ENCODE measurements at places on chromosomes 11 and 22. TPM values are rescaled to one million over a fixed set of nuclear protein-coding genes. Genes with fewer than 3 reads are reported as not detected.

GRCh38 chr11:45650166-45651095 is 15.0 kb downstream of the CHST1 start:
- DNase-seq = peak; percentile 1
- no peak overlapping the region for H3K27ac ChIP-seq
- no peaks in the 10 kb centered on the region for H3K36me3 ChIP-seq

DNA sequence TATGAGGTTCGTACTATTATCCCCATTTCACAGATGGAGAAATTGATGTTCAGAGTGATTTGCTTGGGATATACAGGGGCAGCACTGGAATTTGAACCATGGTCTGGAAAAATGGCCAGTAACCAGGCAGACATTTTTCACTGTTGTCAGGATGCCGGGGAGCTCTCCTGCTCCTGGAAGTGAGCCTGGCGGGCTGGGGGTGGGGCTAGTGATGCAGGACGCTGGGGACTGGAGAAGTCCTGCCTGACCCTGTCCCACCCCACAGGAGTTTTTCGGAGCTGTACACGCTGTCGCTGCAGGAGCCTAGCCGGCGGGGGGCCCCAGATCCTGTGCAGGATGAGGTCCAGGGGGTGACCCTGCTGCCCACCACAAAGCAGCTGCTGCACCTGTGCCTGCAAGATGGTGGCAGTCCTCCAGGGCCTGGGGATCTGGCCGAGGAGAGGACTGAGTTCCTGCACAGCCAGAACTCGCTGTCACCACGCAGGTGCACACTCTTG is 11.1 kb downstream of the SIPA1 start:
- DNase-seq = no peak
- no peak overlapping the region for H3K27ac ChIP-seq
- H3K27me3 ChIP-seq = peaks cover 25% of the 10 kb centered on the region
- no peaks in the 10 kb centered on the region for H3K36me3 ChIP-seq
- no peak overlapping the region for H3K4me3 ChIP-seq
- H3K4me1 ChIP-seq = peaks cover 11% of the 10 kb centered on the region

DNA sequence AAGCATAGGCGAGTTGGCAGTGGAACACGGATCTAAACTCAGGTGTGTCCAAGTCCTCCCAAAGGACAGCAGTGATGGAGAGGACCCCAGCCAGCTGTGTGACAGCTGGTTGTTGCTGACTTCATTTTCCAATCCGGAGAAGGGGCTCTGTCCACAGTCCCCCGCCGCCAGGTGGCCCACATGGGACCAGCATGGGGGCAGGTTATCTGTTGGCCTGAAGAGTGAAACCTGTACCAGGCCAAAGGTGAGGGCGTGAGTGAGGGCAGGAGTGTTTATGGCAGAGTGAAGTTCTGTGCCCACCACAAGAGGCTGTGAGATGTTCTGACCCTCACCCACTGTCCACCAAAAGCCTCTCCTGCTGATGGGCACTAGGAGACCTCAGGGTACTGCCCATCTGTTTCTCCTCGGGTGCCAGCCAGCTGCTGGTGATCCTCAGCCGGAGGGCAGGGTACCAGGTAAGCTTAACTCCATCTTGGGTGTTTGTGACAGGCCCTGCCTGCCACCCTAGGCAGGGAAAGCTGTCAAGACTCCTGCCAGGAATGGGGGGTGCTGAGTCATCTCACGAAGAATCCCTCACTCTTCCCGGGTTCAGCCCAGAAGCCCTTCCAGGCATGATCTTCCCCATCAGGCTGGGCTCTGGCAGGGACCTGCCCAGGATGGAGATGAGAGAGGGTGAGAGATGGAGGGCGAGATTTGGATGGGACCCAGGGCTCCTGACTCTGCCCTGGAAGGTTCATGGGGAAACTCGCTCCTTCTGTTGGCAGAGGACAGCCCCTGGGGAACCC is 15.5 kb upstream of the TAB1 start:
- no peaks in the 10 kb centered on the region for H3K36me3 ChIP-seq
- no peak overlapping the region for H3K27ac ChIP-seq
- peaks cover 9% of the 10 kb centered on the region for H3K27me3 ChIP-seq
- no peaks in the 10 kb centered on the region for H3K4me1 ChIP-seq
- DNase-seq = no peak

The OR51B4 gene
- total RNA-seq = not detected

The CBLIF gene
- total RNA-seq = not detected

The FADS1 gene
- total RNA-seq = 184 TPM

GRCh38 chr22:35894937-35895708 is 133.5 kb downstream of the RBFOX2 start:
- DNase-seq = peak; percentile 17
- no peaks in the 10 kb centered on the region for H3K27me3 ChIP-seq
- H3K36me3 ChIP-seq = no peaks in the 10 kb centered on the region
- H3K4me1 ChIP-seq = peaks cover 24% of the 10 kb centered on the region
- no peak overlapping the region for H3K27ac ChIP-seq

The TMA7B gene
- total RNA-seq = not detected

DNA sequence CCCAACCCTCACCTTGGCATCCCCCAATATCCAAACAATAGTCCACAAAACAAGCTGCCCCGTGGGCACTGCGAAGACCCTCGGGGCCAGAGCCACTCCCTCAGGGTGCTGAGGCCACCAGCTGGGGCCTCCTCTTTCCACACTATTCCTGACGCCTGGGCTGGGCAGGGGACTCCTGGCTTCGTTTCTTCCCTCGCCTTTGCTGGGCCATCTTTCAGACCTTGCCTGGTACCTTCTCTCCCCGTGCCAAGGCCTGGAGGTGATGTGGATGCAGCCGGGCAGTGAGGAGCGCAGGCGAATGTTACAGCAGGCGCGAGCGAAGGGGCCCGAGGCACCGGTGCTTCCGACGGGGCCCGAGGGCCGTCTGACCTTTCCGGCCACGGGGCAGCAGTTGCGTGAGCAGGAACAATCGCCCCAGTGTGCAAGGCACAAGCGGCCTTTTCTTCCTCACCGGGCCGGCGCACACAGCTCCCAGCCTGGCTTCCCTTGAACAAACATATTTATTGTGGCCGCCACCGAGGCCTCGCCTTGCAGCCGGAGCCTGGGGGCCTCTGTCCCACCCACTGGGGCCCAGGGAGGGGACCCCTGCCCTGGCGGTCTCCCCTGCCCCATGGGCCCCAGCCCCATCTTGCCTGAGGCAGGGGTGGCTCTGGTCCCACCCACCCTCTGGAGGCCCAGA is 32.6 kb upstream of the KCNQ1OT1 start:
- no peaks in the 10 kb centered on the region for H3K4me1 ChIP-seq
- no peak overlapping the region for H3K4me3 ChIP-seq
- DNase-seq = no peak
- H3K27ac ChIP-seq = no peak overlapping the region
- no peaks in the 10 kb centered on the region for H3K36me3 ChIP-seq

DNA sequence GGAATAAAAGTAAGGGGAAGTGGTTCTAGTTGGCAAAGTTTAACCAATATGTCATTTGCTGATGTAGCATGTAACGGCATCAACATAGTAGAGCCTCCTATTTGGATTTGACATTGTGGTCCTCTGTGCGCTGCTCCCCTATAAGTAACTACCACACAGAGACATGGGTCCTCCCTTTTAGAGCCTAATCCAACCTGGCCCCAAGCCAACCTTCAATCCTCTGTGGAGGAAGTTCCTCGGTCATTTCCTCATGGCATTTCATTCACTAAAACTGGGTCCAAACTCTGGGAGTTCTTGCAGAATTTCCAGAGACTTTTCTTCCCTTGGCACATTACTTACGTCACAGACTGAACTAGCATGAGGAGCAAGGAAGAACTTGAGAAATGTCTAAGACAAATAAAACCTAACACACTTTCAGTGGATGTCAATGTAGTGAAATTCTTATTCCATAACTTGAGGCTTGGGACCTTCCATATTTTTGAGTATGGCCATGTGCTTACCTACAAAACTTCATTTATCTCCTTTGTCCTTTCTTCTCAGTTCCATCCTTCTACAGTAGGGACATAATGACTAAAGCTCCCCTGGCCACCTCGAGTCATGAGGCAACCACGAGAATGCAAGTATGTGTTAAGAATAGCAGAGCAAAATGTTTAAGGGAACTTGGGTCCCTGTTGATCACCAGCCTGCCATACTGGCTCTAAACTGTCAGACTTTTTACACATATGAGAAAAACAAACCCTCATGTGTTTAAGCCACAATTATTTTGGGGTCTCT is 34.7 kb downstream of the MMP20 start:
- H3K27ac ChIP-seq = no peak overlapping the region
- H3K27me3 ChIP-seq = no peaks in the 10 kb centered on the region
- no peak overlapping the region for H3K4me3 ChIP-seq

GRCh38 chr11:21364866-21365624 is 695.7 kb downstream of the NELL1 start:
- H3K27ac ChIP-seq = no peak overlapping the region
- DNase-seq = no peak
- H3K4me1 ChIP-seq = no peaks in the 10 kb centered on the region
- H3K27me3 ChIP-seq = no peaks in the 10 kb centered on the region
- no peak overlapping the region for H3K4me3 ChIP-seq

DNA sequence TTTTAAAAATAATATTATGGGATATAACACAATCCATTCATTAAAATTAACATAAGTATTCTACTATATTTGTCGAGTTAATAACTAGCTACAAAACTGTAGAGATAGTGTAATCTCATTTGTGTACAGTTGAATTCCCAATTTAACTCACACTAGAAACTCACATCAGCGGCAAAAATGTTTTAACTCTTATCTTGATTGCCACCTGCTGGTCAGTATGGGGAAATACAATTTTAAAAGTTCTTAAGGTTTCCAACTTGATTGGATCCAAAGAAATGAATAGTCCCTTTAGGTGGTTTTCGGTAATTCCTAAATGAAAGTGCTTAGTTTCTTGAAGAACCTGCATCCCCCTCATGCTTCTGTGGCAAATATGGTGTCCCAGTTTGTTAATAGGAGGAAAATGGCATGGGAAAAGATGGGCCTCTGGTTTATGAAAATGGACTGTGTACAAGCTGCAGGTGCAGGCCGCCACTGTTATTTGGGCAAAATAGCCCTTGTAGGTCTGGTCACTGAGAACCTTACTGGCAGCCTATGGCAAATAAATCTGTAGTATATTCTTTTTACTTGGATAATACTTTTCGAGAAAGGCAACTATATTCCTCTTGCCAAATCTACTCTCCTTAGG is 33.7 kb upstream of the SLC17A6 start:
- no peak overlapping the region for H3K4me3 ChIP-seq
- H3K27me3 ChIP-seq = peaks cover 4% of the 10 kb centered on the region
- no peaks in the 10 kb centered on the region for H3K36me3 ChIP-seq
- H3K27ac ChIP-seq = no peak overlapping the region
- no peaks in the 10 kb centered on the region for H3K4me1 ChIP-seq

The GRK3 gene
- 21.4 TPM for total RNA-seq

The TIGD3 gene
- 4.3 TPM for total RNA-seq

GRCh38 chr11:63838150-63838677 is 696 bp upstream of the MARK2 start:
- DNase-seq = no peak
- peak overlapping the region; percentile 31 for H3K4me3 ChIP-seq
- H3K4me1 ChIP-seq = peaks cover 36% of the 10 kb centered on the region
- H3K27ac ChIP-seq = no peak overlapping the region

The PVALB gene
- total RNA-seq = not detected

DNA sequence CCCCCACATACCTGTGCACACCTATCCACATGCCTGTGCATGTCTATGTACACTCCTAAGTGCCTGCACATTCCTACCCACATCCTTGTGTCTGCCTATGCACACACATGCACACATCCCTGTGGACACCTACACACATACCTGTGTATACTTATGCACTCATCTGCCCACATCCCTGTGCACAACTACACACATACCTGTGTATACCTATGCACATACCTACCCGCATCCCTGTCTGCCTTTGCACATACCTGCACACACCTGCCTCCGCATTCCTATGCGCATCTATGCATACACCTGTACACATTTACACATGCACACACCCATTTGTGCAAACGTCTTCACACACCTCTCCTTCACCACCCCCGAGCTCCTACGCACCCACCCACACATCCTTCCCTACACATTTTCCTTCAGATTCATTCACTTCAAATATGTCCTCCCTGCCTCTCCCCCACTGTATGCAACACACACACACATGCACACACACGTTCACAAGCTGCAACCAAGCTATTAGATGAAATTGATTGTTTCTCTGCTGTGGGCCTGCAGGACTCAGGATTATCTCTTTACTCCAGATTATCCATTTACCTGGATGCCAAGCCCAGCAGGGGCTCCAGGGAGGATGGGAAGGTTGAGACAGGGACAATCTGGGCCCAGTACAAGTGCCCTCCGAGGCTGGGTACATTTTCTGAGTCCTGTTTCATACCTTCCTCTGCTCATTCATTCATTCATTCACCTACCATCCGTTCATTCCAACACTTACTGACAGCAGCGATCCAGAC is 53.2 kb downstream of the TSPAN18 start:
- no peak overlapping the region for H3K4me3 ChIP-seq
- no peaks in the 10 kb centered on the region for H3K27me3 ChIP-seq
- DNase-seq = no peak
- H3K36me3 ChIP-seq = no peaks in the 10 kb centered on the region
- H3K27ac ChIP-seq = no peak overlapping the region

The LUZP2 gene
- total RNA-seq = 1.6 TPM

GRCh38 chr11:44506375-44507016 is 59.0 kb upstream of the CD82 start:
- H3K4me3 ChIP-seq = no peak overlapping the region
- no peaks in the 10 kb centered on the region for H3K27me3 ChIP-seq
- H3K36me3 ChIP-seq = no peaks in the 10 kb centered on the region

DNA sequence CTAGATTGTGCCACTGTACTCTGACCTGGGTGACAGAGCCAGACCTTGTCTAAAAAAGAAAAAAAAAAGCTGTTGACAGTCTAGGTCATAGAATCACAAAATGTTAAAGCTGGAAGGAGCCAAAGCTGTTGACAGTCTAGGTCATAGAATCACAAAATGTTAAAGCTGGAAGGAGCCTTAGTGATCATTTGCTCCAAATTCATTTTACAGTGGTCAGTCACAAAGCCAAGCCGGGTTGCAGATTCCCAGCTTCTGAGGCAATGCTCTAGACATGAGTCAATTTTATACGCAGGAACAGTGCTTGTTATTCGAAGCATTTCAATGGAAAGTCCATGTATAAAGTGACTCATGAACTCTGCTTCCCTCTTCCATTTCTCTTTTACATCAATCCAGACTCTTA is 47.4 kb downstream of the SYT13 start:
- H3K4me1 ChIP-seq = no peaks in the 10 kb centered on the region
- H3K4me3 ChIP-seq = no peak overlapping the region
- H3K36me3 ChIP-seq = no peaks in the 10 kb centered on the region

GRCh38 chr11:34773211-34773610 is 143.0 kb downstream of the APIP start:
- no peak for DNase-seq
- no peaks in the 10 kb centered on the region for H3K27me3 ChIP-seq
- H3K4me3 ChIP-seq = no peak overlapping the region
- H3K27ac ChIP-seq = no peak overlapping the region

GRCh38 chr22:44543781-44544477 is 45.9 kb upstream of the RTL6 start:
- H3K4me1 ChIP-seq = peaks cover 11% of the 10 kb centered on the region
- DNase-seq = no peak
- peaks cover 30% of the 10 kb centered on the region for H3K27me3 ChIP-seq
- no peaks in the 10 kb centered on the region for H3K36me3 ChIP-seq
- H3K27ac ChIP-seq = no peak overlapping the region
- H3K4me3 ChIP-seq = no peak overlapping the region

Measured in neural progenitor cell (in vitro differentiated cells).